Activated naive CD4-positive, alpha-beta T cell treated with Interleukin-2 at 50 U/mL for 16 hours (primary cell): ENCODE measurements at places on chromosomes 2 and 18.

GRCh38 chr2:186599186-186599778 lies 9.4 kb downstream of the ITGAV start:
- no peak for DNase-seq

- no peak for DNase-seq
Measured at GRCh38 chr2:118292991-118293390, 204.7 kb downstream of the INSIG2 start.

DNA sequence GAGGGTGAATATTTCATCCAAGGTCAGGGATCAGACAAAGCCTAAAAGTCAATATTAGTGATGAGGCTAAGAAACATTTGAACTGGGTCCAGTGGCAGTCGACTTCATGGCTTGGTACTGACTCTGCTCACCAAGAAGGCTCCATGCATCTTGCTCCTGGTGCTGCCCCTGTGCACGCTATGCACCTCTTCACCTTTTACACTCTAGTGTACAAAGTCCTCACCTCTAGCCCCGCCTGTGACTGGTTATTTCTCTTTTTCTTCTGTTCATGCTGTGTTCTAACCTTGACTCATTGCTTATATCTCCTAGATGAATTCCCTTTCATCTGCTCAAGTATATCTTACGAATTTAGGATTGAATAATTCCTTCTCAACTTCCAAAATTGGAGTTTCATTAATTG lies 52.4 kb upstream of the ZNF385B start:
- no peak for DNase-seq

GRCh38 chr2:3739313-3739712 lies 35.9 kb downstream of the DCDC2C start:
- DNase-seq = no peak

DNA sequence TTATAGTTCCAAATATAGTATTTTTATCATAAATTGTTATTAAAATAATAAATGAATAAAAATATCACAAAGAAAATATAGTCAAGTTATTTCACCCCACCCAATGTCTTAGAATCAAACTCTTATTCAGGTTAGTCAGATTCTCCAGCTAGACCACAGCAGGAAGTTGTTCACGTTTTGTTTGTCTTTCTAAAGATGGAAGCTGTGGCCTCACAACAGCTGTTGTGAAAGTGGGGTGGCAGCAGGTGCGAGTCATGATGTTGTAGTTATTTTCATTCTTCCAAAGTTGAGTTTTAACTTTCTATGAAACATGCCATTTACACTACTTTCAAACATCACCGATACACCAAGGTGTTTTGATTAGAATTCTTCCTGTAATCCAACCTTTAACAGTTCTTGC lies 272.9 kb downstream of the SLC8A1 start:
- no peak for DNase-seq

- DNase-seq = no peak
Measured at GRCh38 chr2:126778561-126779501, 119.9 kb upstream of the TEX51 start.

- no peak for DNase-seq
Measured at GRCh38 chr2:147806846-147807245, 38.0 kb upstream of the ACVR2A start.

DNA sequence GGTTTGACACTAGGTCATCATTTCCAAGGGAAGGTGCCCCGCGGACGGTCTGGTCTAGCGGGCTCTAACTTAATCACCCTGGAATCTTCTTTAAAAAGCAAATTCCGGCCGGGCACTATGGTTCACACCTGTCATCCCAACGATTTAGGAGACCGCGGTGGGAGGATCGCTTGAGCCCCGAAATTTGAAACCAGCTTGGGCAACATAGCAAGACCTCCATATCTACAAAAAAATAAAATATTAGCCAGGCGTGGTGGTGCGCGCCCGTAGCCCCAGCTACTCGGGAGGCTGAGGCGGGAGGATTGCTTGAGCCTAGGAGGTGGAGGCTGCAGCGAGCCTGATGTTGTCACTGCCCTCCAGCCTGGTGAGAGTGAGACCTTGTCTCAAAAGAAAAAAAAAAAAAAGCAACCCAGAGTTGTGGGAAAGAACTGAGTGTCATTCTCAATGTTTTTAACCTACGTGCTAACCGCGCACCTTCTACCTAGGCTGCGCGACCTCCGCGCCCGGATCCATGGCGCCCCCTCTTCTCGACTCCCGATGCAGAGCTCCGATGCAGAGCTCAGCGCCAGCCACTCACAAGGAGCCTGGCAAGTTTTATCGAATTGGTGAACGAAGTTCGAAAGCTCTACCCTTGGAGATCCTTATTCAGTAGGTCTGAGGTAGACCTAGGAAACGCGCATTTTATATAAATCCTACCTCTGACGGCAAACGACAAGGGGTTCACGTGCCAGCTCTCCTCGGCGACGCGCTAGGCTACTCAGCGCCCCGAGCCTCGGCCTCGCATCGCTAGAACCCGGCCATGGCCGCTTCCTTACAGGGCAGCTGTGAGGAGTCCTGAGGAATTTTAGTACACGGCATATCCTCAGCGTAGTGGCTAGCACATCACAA lies 888 bp upstream of the TWSG1 start:
- no peak for DNase-seq

- DNase-seq = no peak
Measured at GRCh38 chr2:167861574-167862193, 385.7 kb downstream of the STK39 start.

DNA sequence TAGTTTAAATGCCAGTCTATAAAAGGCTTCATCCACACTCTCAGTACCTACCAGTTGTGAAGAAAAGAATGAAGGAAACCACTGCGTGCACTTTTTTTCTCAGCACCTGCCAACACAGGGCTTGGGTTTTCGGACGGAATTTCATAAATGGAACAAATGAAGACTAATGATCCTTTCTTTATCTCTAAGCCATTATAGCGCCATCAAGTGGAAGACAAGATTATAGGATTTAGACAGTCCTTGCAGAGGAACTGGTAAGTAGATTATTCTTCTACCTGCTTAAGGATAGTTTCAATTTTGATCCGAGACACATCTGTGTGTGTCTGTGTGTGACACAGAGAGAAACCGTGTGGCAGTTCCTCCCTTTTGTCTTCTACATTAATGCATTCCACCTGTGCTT lies 245.6 kb downstream of the NRXN1 start:
- DNase-seq = no peak

- DNase-seq = no peak
Measured at GRCh38 chr2:171675810-171676345, 11.4 kb upstream of the DYNC1I2 start.
